Fibroblast of upper back skin (primary cell): ENCODE measurements at places on chromosomes 16 and 17.

- peak; percentile 93 for DNase-seq
Observed at GRCh38 chr17:59763861-59764260, 56.4 kb downstream of the VMP1 start.

- DNase-seq: no peak
Observed at GRCh38 chr17:31254654-31255053, 42.4 kb downstream of the OMG start.

DNA sequence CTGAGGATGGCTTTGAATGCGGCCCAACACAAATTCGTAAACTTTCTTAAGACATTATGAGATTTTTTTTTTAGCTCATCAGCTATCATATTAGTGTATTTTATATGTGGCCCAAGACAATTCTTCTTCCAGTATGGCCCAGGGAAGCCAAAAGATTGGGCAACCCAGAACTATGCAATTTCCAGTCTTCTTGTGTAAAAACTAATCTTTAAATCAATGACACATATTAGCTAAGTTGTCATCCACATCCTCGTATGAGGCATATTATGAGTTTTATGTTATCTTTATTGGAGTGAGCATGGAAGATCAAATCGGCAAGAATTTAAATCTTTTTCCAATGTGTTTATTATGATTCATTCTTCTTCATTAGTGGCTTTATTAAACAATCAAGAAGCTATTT lies 198.6 kb upstream of the HSBP1 start:
- DNase-seq: no peak

- DNase-seq: peak; percentile 89
Observed at GRCh38 chr16:66188917-66189725, 177.4 kb upstream of the CDH5 start.

DNA sequence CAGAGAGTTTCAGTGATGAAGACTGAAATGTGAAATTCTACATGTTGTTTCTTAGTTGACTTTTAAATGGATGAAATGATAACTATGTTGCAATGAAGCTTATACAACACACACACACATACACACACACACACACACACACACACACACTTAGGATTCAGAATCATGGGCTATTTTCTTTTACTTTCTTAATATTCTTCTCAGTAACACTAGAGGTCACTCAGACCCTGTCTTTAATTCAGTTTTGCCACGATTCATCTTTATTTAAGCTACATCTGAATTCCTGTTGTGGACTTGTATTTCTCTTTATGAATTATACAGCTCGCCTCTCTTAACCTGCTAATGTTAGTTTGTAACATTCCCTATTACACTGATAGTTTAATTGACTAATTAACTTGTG lies 109.6 kb upstream of the GOT2 start:
- peak; percentile 57 for DNase-seq

DNA sequence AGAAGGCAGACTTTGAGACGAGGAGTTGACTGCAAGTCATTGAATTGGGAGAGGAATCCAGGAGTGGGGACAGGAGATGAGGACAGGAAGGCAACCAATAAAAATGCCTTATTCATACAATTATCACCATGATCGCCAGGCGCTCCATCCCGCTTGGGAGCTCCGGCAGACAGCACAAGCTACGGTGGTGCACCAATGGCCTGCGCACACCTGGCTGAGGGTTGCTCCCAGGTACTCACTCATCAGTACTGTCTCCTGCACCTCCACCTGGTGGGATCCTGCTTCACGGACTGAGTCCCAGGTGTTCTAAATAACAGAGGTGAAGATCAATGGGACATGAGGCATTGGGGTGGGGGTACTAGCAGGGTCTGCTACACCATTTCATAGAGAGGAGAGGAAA lies 160.0 kb upstream of the TNRC6C start:
- DNase-seq: no peak

GRCh38 chr16:4435337-4436067 lies 9.8 kb downstream of the DNAJA3 start:
- peak; percentile 11 for DNase-seq

GRCh38 chr17:42882166-42882565 lies 18.4 kb upstream of the G6PC1 start:
- no peak for DNase-seq

DNA sequence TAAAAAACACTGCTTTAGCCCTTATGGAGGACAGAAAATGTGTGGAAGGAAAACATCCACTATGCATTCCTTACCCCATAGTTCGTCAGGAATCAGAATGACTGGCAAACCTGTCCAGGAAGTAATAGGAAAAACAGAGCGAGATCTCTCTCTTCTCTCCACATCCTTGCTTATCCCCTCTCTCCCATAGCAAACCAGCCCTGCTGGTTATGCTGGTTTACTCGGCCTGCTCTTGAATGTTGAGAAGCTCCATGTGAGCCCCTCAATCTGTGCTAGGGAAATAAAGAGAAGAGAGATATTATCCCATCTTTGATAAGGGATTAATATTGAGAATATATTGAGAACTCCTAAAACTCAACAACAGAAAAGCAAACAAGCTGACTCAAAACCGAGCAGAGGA lies 402.8 kb upstream of the RBFOX1 start:
- DNase-seq: no peak

DNA sequence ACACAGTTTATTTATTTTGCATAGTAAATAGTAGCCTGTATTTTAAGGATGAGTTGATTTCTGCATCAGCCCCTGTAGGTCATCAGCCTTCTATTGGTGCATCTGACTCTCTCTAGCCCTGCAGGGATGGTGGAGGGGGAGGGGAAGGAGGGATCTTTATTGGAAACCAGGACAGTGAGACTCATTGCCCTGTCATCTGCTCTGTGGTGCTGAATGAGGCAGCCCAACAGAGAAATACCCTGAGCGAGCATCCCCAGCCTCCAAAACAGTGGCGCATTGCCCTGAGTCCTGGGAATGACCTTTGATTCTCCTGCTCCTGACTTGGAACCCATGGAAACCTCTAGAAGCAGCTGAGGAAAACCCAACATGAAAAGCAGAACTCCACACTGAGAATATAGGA lies 45.5 kb upstream of the STH start:
- DNase-seq: no peak

- DNase-seq: no peak
Observed at GRCh38 chr16:78005881-78006280, 16.5 kb upstream of the CLEC3A start.
